ENCODE measurements at places on chromosomes 2 and 18.

GRCh38 chr2:72982219-72982618 is 64.9 kb downstream of the EMX1 start:
- DNase-seq: peak; percentile 41

DNA sequence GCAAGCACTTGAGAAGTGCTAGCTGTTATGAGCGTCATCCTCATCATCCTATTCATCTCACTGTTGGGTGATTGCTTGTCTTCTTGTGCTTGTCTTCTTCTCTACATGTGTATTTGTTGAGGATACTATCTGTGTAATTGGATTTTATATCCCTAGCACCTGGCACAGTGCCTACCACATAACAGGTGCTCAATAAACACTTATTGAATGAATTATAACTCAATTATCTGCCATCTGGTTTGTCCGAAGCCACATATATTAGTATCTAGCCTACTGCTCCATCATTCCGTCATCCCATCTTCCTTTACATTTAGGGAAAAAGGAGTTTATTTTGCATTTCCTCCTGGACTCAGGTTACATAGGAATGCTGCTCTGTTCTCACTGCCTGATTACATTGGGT is 330.4 kb upstream of the ETAA1 start:
- DNase-seq: no peak

- DNase-seq: no peak
Observed at GRCh38 chr18:13910501-13910900, 4.8 kb downstream of the MC2R start.

- DNase-seq: no peak
Observed at GRCh38 chr2:62774555-62775366, 69.2 kb downstream of the EHBP1 start.

GRCh38 chr18:77173275-77174030 is 40.9 kb upstream of the MBP start:
- no peak for DNase-seq

- DNase-seq: no peak
Observed at GRCh38 chr2:72545790-72546189, 280.0 kb downstream of the EXOC6B start.

DNA sequence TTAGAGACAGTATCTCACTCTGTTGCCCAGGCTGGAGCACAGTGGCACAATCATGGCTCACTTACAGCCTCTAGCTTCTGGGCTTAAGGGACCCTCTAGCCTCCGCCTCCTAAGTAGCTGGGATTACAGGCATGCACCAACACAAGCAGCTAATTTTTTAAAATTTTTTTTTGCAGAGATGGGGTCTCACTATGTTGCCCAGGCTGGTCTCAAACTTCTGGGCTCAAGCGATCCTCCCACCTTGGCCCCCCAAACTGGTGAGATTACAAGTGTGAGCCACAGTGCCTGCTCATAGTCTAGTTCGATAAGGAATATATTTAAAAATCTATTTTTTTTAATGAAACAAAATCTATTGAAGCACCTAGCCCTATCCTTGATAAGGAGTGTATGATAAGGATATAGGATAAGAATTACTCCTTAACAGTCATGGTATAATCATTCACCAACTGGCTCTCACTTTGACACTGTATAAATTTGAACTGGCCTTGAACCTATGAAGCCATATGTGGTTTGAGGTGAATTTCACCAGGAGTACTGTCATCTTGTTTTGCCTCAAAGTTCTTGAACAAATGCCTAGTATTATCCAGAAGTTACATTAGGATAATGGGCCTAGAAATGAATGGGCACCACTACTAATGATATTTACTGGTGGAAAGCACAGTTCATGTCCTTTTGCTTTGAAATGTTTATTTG is 71.1 kb downstream of the EXOC6B start:
- no peak for DNase-seq
